ENCODE measurements at places on chromosomes 16 and 17.

GRCh38 chr16:24906199-24906808 lies 60.5 kb downstream of the SLC5A11 start:
- DNase-seq: no peak

- DNase-seq: no peak
Observed at GRCh38 chr17:43410557-43411368, 12.0 kb downstream of the ARL4D start.

- DNase-seq: no peak
Observed at GRCh38 chr17:69679829-69680228, 265.3 kb downstream of the MAP2K6 start.

GRCh38 chr17:56157845-56158244 lies 4.6 kb downstream of the ANKFN1 start:
- DNase-seq: no peak

DNA sequence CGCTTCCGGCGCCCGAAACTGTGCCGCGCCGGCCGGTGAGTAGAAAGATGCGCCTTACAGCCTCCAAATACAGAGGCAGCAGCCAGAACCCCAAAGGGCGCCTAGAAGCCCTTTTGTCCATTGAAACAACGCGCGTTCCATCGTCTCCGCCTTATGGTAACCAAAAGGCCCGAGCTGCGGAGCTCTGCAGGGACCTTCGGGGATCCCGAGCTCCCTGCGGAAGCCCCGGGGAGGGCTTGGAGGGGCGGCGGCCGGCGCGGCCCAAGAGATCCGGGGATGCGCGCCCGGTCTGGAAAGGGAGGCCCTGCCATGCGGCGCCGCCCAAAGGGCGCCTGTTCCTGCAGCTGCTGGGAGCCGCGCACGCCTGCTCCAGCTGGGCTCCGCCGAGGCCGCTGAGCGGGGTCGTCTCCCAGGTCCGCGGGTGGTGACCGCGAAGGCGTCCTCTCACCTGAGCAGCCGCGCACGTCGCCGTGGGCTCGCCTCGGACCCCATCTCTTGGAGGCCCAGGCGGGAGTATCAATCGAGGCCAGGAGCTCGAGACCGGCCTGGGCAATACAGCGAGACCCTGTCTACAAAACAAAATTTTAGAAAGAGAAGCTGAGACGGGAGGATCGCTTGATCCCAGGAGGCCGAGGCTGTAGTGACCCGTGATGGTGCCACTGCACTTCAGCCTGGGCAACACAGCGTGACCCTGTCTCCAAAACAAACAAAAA lies 742 bp upstream of the FBXO31 start:
- no peak for DNase-seq

- no peak for DNase-seq
Observed at GRCh38 chr16:85712801-85713200, 24.0 kb upstream of the GINS2 start.

- no peak for DNase-seq
Observed at GRCh38 chr17:59786213-59786535, 78.7 kb downstream of the VMP1 start.

GRCh38 chr16:25413975-25414374 lies 156.3 kb upstream of the ZKSCAN2 start:
- no peak for DNase-seq

- no peak for DNase-seq
Observed at GRCh38 chr17:75228305-75228704, 22.8 kb downstream of the NUP85 start.

- DNase-seq: no peak
Observed at GRCh38 chr16:75279305-75279704, 27.9 kb upstream of the BCAR1 start.

DNA sequence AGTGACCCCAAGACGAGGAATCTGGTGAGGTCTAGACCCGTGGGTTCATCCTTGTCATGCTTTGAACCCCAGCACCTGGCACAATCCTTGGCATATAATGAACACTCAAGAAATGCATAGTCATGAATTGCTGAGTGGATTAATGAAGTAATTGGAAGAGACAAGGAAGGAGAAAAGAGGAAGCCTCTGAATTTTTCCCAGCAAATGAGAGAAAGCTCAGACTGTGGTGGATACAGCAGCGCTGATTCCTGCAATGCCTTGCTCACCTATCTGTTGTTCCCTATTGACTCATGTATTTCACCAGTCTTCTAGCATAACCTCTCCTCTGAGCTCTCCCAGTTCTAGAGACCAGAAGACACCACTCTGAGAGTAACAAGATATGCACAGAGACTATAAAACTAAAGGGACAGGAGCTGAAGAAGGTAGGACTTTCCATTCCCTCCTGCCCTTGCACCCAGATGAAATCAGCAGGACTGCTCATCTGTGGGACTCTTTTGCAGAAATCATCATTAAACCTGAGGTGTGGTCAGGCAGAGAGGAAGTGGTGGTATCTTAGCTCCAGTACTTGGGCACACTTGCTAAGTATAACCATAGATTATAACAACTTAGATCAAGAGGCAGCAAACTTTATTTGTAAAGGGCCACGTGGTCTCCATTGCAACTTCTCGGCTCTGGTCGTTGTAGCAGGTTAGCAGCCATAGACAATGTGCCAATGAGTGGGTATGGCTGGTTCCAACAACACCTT lies 102.8 kb downstream of the MAF start:
- DNase-seq: no peak

DNA sequence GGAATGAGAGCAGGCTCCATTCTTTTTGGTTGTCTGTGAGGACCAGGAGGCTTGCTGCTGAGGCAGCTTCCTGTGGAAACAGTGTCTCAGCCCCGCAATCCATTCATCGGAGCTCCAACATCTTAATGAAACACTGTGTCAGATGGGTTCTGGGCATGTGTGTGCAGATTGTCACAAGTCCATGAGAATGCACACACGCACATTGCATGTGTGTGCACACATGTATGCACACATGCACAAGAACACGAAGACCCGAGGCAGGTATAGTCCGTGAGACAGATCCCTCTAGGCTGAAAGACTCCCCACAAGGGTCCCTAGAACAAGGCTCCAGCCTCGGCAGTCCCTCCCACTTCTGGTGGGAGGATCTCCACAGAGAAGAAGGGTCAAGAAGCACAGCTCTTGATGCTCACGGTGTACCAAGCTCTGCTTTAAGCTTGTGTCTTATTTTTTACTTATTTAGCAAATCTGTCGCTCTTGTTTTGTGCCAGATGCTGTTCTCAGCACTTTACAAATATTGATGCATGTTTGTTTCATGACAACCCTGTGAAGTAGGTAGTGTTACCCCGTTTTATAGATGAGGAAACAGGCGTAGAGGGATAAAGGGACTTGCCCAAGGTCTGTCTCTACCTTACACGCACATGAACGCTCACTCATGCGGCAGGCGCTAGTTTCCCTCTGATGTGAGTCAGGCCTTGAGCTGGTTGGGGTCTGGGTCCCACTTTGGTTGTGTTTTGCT lies 213.1 kb downstream of the SEC14L1 start:
- DNase-seq: no peak

DNA sequence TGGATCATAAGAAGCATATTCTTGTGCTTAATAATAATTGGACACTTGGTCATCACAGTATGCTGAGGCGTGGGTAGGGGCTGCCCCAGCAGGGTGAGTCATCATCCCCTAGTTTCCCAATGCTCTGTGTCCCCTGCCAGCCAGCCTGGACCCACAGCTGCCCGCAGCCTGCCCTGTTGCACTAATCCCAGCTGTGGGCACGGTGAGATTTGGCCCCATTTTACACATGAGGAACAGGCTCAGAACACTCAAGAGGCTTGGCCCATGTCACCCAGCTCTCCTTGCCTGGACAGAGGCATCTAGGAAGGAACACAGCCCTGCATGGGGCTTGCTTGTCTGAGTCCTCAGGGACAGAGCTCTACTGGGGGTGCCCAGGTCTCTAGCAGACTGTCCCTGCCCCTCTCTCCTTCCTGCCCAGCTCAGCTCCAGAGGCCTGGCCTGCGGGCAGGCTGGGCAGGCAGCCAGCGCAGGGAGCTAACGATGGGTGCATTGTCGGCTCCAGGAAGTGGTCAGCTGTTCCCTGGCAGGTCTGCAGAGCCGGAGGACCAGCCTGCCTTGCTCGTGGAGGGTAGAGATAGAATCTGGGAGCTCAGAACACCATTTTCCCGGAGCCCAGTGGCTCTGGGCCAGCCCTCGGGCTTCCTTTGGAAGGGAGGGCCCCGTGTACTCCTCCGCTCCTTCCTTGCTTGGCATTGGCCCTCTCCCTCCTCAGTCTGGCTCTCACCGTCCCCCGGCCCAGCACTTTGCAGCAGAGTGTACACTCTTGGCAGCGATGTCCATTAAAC lies 189.4 kb downstream of the RAB11FIP4 start:
- no peak for DNase-seq

DNA sequence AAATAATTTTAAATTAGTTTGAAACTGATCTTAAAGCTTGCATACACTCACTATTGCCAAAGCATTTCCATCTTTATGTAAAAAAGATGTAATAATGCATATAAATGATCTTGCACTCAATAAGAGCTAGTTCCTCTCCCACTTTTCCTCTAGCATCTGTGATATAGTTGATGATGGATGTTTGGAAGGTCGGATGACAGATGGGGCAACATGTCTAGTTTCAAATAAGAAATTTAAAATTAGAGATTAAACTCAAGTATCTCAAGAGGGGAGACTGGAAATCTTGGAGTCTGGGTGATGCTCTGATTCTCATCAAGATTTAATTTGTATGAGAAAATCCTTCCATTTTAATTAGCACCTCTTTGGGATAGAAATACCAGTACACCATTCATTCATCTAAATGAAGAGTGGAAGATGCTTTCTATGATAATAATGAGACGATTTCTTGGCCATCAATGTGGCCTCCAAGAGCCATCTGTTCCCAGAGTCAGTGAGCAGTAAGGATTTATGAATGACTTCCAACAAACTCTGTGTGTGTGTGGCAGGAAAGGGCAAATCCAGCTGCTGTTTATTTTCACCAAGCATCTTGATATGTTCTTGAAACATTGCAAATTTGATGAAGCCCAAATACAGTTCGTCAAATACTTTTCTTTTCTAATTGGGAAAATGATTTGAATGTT lies 616.3 kb upstream of the CDH8 start:
- no peak for DNase-seq

DNA sequence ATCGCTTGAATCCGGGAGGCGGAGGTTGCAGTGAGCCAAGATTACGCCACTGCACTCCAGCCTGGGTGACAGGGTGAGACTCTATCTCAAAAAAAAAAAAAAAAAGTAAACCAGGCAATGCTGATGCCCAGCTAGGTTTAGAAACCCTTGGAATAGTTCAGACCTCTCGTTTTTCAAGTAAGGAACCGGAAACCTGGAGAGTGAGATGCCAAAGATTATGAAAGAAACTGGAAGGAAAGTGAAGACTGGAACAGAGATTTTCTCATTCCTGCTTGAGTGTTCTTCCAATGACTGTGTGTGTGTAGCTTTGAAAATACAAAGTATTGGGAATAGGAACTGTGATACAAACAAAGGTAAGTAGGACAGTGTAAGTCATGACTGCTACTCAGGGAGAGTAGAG lies 35.7 kb downstream of the MYH3 start:
- DNase-seq: no peak

- DNase-seq: peak; percentile 65
Observed at GRCh38 chr17:1627982-1628855, at the start of gene SLC43A2. TSS of gene SLC43A2 (minus strand) at chr17:1628834. CDS start at chr17:1627874, 960 bp downstream.

GRCh38 chr17:1126250-1126797 lies 53.5 kb downstream of the ABR start:
- DNase-seq: no peak

- no peak for DNase-seq
Observed at GRCh38 chr16:72262711-72263110, 90.8 kb upstream of the PMFBP1 start.

- no peak for DNase-seq
Observed at GRCh38 chr16:65260746-65261145, 138.9 kb upstream of the CDH11 start.

GRCh38 chr17:4100883-4101756 lies 41.7 kb downstream of the ZZEF1 start:
- DNase-seq: no peak

- DNase-seq: no peak
Observed at GRCh38 chr16:84048270-84048669, 5.7 kb upstream of the SLC38A8 start.

GRCh38 chr17:5055543-5055942 lies 20.3 kb upstream of the SLC52A1 start:
- DNase-seq: no peak

DNA sequence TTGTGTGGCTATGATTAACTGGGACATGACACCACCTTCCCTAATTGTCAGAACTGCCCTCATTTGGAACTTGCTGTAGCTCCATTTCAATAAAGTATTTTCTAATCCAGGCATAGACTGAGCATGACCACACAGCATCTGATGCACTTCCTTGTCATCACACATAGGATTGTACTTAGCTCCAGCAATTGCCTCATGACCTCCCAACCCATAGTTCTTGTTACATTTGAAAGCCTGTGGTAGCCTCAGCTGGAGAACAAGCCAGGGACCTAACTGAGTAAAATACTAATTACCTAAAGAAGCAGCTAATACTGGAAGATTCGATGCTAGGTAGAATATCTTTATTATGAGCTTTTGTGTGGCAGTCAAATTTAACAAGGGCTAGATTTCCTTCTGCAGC lies 187.3 kb upstream of the KIF2B start:
- DNase-seq: no peak

DNA sequence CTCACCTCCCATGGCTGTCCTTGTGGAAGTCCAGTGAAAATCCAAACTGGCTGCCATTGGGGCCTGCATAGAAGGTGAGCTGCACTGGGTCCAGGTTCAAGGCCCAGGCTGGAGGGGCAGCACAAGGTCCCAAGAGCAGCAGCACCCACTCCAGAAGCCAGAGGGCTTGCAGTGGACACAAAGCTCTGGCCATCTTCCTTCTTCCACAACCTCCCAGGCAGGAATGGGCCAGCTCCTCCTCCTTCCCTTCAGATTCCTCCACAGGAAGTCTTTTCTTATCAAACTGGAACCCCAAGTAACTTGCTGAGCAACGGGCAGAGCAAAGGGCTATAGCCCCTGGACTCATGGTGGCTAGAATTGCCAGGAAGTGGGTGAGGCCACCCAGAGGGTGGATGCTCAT lies at the start of gene ITGA2B:
Gene ITGA2B, minus strand, starts transcription at position 369 of the 400 bp plus-strand sequence. Its CDS starts 176 bp downstream, at position 193.
- DNase-seq: no peak

DNA sequence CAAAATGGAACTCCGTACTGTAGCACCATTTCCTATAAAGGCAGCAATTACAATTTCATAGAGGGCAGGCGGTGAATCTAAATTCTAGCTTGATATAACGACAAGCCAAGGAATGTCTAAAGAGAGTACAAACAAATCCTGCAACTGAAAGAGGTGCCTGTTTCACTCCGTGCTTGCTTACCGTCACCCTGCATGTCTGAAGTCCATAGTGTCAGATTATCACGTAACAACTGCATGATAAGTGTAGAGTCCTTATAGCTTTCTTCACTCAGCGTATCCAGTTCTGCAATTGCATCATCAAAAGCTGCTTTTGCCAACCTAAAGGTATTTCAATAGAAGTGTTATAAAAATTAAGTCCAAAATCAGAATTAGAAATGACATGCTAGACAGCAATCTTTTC lies 46.0 kb downstream of the YWHAE start:
- no peak for DNase-seq

GRCh38 chr17:65742403-65743307 lies 181.2 kb upstream of the AXIN2 start:
- DNase-seq: no peak

DNA sequence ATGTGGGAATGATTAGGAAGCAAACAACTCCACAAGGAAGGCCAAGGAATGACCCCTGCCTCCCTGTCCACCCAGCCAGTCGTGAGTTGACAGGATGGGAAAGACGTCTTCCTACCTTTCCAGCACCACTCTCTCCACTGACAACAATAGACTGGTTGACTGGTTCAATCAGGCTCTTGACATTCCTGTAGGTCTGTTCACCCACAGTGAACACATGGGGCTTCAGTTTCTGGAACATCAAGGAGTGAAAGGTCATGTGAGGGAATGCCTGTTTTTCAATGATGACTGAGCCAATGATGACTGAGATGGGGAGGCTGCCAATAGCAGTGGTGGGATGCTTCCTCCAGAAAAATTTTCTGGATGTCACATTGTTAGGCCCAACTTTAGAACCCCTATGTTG lies 9.6 kb downstream of the MYO19 start:
- no peak for DNase-seq

Data from activated T-helper 1 cell treated with Interleukin-2 at 50 U/mL for 16 hours (primary cell).